ENCODE measurements at places on chromosomes 5 and 9.

GRCh38 chr5:117671551-117671950, 1096.9 kb upstream of the SEMA6A start:
- DNase-seq: no peak

- no peak for DNase-seq
Observed at GRCh38 chr5:149765932-149766331, 35.8 kb downstream of the PPARGC1B start.

- no peak for DNase-seq
Observed at GRCh38 chr9:36457836-36458429, 57.9 kb upstream of the RNF38 start.

GRCh38 chr5:94707359-94707758, 88.9 kb downstream of the SLF1 start:
- no peak for DNase-seq

DNA sequence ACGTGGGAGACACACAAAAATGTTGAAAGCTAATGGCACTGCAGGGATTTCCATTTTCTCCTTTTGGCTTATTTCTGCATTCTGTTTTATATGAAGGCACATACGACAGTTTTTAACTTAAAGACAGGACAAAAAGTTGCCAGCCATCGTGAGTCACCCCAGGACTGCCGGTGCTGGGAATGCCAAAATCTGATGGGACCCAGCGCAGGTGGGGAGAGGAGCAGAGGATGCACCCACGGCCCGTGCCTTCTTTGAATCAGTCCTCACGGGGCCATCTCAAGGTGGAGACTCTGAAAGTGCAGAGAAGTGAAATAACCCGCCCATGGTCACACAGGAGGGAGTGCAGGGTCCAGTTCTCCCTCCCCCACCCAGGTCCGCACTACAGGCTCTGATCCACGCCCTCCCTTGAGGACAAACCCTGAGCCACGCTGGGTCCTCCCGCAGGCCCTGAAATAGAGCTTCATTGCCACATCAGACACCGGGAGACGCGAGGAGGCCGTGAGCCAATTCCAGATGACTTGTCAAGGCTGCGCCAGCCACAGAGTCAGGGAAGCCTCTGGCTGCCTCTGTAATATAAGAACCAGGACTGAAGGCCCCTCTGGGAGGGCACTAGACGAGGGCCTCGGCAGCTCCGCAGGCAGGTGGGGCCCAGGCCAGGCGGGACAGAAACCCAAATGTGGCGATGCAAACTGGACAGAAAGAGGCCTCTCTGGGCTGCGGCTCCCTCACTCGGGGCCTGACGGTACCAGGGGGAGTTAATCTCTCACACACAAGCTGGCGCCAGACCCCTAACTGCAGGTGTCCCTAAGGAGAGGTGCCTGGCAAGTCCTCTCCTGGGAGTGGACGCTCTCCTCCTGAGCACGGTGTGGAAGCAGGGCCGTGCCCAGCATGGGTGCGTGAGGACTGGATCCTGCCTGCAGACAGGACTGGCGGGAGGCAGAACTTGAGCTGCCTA, 22.9 kb downstream of the ADAMTS2 start:
- no peak for DNase-seq

GRCh38 chr5:110343616-110344015, 382.9 kb downstream of the TMEM232 start:
- DNase-seq: no peak

DNA sequence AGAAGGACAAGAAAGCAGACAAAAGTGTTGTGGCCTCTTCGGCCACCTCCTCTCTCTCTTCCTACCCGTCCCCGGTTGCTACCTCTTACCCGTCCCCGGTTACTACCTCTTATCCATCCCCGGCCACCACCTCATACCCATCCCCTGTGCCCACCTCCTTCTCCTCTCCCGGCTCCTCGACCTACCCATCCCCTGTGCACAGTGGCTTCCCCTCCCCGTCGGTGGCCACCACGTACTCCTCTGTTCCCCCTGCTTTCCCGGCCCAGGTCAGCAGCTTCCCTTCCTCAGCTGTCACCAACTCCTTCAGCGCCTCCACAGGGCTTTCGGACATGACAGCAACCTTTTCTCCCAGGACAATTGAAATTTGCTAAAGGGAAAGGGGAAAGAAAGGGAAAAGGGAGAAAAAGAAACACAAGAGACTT, 2.4 kb downstream of the EGR1 start:
- no peak for DNase-seq

DNA sequence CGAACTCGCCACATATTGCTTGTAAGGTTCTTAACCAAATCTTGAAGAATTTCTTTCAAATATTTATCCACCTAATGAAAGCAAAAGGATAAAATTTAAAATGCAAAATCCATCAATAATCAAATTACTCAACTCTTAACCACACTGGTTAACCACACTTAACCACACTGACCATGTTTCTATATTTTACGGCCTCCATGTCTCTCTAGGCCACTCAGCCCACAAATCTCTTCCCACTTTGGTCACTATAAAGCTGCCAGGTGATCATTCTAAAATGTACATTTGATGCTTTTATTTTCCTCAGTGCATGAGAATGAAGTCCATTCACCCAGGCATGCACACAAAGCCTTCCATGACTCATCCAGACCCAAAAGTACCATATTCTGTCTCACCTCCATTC, 56.4 kb upstream of the OR2K2 start:
- no peak for DNase-seq

Data from stimulated activated CD8-positive, alpha-beta memory T cell treated with anti-CD3 and anti-CD28 coated beads, Interleukin-4, amount 100 ng/mL, for 1 hour (primary cell).